ENCODE measurements at places on chromosomes 1 and 21.

DNA sequence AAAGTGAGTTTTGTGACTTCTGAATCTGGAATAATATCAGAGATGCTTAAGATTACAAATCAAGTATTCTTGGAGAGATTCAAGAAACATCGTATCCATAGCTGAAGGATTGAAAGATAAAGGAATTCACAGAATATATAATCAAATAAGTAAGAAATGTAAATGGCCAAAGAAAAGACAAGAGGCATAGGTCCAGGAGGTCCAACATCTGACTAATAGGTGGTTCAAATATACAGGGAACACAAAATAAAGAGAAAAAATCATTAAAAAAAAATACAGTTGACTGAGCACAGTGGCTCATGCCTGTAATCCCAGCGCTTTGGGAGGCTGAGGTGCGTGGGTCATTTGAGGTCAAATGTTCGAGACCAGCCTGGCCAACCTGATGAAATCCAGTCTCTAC is 6.6 kb upstream of the MIS18A start:
- DNase-seq: no peak

GRCh38 chr1:228463009-228463558 is 24.1 kb upstream of the RNF187 start:
- DNase-seq: no peak

DNA sequence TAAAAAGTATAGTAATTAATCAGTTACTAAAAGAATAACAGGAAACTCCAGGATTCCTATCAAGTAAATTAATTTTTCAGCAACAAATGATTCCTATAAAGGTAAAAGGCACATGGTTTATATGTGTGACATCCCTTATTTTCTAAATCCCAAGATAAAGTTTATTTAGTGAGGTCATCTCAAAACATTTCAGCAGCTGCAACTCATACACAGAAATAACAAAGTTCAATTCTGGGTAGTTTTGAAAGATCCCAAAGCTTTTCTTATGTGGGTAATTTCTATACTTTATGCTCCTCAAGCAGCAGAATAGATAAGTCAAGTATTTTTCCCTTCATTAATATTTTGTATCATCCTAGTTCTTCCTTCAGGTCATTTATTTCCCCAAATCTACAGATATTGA is 117.7 kb downstream of the EIF4G3 start:
- DNase-seq: no peak

GRCh38 chr1:98405581-98406074 is 255.9 kb upstream of the SNX7 start:
- no peak for DNase-seq

- DNase-seq: no peak
Measured at GRCh38 chr1:45765999-45766792, 15.7 kb upstream of the IPP start.

DNA sequence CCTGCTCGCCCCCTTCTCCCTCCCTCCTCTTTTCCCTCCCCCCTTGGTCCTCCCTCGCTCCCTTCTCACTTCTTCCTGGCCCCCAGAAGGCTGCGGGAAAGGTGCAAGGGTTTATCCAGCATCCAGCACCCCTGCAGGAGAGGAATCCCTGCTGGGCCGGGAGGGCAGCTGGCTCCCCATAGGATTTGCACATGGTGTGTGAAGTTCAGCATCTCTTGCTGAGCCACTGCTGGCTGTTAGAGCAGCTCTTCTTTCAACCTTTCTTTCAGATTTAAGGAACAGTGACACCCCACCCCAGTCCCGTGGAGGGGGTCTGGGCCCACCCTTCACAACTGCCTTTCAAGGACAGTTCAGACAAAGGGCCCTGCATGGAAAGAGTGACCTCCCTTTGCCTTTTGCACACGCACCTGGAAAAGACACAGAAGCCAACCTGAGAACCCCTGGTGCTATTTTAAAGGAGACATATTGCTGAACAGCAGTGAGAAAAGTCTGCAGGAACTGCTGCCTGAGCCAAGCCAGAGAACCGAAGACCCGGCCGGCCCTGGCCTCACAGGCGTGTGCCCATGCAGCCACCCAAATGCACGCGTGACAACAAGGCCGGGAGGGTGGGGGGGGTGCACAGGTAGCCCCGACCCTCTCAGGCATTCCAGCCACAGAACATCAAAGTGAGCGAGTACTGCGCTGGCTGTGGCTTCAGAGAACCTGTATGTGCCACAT is 66.6 kb downstream of the SLC37A1 start:
- DNase-seq: no peak

- no peak for DNase-seq
Measured at GRCh38 chr21:33037501-33037900, 11.8 kb downstream of the OLIG2 start.

DNA sequence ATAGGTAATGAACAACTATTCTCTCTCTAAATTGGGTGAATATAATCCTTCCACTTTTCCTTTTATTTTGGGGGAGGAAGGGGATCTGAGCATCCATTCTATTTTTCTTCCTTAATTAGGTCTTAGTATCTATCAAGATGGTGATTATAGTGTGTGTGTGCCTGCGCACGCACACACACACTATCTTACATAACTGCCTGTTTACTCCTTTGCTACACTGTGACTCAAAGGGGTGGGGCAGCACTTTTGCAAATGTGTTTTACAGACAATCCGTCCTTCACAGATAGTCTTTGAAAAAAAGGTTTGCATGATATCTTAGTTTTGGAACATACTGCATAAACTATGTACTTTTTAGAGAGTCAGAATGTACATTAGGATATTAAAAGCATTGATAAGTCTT is 191.5 kb downstream of the SDCCAG8 start:
- DNase-seq: no peak

DNA sequence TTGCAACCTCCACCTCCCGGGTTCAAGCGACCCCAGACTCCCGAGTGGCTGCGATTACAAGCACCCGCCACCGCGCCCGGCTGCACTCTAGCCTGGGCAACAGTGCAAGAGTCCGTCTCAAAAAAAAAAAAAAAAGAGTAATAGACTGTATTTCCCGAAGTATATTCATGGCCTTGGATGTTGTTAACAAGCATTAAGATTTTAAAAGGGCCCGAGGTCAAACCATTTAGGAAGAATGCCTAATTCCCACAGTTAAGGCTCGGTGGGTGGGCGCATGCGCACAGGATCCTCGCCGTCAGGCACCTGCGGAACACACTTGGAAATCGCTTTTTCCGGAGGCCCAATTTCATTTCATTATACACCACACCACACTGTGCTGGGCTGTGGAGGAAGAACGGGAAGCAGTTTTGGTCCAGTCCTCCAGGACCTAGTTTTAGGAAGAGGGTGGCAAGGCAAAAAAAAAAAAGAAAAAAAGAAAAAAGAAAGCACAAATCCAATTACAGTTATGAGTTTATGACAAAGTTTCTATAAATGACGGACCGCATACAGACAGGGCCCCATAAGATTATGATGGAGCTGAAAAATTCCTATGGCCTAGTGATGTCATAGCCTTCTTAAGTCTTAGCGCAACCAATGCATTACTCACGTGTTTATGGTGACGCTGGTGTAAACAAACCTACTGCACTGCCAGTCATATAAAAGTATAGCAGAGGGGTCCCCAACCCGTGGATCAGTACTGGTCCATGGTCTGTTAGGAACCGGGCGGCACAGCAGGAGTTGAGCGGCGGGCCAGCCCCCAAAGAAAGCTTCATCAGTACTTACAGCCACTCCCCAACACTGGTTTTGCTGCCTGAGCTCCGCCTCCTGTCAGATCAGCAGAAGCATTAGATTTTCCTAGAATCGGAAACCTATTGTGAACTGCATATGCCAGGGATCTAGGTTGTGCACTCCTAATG is 38.2 kb downstream of the H3-3A start:
- DNase-seq: no peak

GRCh38 chr1:35660581-35661473 is 19.5 kb upstream of the PSMB2 start:
- DNase-seq: no peak

- DNase-seq: no peak
Measured at GRCh38 chr1:98792123-98792522, 130.6 kb downstream of the SNX7 start.

DNA sequence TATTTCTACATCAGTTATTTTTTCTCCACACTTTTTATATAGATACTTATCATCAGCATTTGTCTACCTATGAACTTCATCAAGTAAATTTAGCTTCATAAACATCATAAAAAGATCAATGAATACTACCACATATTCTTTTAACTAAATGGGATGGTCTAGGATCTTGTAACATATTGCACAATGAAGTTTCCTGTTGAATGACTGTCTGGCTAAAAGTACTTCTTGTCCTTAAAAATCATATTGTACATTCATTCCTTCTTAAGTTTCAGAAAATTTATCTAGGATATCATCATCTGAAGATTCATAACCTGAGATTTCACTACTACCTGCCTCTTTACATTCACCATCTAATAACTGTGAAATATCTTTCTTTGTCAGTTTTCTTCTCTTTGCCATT is 69.0 kb downstream of the MAGI3 start:
- DNase-seq: no peak

DNA sequence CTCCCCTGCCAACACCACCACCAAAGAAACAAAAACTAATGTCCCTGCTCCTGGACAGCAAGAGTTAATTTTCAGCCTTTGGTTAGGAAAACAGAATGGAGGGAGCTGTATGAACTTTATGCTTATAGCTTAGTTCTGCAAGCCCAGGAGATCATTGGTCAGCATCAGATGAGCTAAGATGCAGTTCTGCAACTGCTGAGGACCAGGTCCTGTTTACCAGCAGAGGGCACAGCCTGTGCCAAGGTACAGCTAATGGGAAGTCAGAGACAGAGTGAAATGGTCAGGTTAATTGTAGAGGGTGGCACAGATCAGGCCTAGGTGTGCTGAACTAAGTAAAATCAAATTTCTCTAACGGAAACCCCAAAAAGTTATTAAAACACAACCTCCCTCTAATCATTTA is 161.3 kb downstream of the ROR1 start:
- DNase-seq: no peak

- DNase-seq: no peak
Measured at GRCh38 chr1:34645919-34646318, 108.9 kb upstream of the GJB5 start.

- DNase-seq: no peak
Measured at GRCh38 chr1:59143133-59143487, 153.8 kb upstream of the FGGY start.

GRCh38 chr1:8903410-8903809 is 24.9 kb upstream of the ENO1 start:
- DNase-seq: no peak

GRCh38 chr1:114770989-114771388 is 9.5 kb downstream of the SIKE1 start:
- no peak for DNase-seq

DNA sequence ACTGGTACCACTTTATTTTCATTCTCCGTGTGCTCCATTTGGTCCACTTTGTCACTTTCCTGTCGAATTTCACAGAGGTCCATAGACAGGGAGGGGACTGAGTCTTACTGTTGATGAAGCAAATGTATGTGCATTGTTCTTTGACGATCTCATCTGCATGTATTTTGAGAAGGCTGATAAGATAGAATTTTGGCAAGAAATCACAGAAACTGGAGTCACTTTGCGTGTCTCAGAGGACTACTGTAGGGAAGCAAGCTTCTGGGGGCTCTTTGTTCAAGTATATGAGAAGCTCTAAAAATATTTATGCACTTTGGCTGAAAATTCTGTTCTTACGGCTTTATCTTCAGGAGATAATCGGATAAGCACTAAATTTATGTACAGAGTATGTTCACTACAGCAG is 78.1 kb downstream of the PCBP3 start:
- DNase-seq: no peak

DNA sequence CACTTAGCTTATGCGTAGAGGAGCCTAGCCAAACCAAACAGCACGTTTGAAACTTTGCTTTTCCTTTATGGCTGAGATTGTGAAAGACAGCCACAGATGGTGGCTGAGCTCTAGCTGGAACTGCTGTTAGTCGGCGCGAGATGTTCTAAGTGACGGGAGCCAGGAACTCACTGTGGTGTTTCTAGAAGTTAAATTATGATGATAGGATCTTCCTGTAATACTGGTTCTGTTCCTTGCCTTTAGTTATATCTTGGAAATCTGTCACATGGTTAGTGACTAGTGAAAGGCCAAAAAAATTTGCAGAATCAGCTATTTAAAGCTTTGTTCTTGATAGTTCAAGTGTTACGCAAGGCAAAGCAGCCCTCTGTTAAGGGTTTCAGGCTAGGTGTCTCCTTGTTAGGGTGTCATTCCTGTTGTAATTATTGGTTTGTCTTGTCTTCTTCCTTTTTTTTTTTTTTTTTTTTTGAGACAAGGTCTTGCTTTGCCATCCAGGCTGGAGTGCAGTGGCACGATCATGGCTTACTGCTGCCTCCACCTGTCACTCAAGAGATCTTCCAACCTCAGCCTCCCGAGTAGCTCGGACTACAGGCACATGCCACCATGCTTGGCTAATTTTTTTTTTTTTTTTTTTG is 22.6 kb downstream of the AK4 start:
- DNase-seq: peak; percentile 72

DNA sequence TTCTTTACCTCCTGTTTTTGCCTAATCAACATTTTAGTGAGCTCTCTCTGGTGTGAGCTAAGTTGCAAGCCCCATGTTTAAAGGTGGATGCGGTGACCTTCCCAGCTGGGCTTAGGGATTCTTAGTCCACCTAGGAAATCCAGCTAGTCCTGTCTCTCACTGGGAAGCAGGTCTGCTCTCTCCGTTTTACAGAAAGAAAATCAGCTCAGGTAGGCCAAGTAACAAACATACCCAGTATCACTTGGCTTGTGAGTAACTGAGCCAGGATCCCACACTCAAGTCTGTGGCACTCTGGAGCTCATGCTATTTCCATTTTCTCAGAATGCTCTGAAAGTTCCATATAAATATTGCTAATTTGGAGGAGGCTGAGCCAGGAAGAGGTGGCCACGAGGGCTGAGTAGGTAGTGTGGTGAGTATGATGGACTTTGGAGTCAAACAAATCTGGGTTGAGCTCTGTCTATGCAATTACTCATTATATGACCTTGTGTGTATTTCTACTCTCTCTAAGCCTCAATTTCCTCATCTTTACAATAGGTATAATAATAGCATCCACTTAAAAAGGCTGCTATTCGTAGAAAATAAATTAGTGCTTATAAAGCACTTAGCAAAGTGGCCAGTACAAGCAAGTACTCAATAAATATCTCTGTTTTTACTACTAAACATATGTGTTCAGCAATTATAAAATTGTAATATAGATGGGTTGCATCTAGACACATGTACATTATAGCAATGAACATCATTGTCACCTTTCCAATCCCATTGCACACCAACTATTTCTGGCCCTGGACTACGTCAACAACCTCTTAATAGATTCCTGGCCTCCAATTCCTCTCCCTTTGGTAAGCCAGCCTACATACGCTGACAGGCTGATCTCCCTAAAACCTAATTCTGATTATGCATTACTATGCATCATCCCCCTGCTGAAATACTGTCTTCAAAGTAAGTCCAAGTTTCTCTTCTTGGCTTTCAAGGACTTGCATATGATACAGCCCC is 32.7 kb upstream of the DHCR24 start:
- no peak for DNase-seq

GRCh38 chr1:232662910-232663309 is 33.0 kb upstream of the SIPA1L2 start:
- no peak for DNase-seq

- DNase-seq: no peak
Measured at GRCh38 chr1:29630756-29631155, 394.4 kb downstream of the PTPRU start.

DNA sequence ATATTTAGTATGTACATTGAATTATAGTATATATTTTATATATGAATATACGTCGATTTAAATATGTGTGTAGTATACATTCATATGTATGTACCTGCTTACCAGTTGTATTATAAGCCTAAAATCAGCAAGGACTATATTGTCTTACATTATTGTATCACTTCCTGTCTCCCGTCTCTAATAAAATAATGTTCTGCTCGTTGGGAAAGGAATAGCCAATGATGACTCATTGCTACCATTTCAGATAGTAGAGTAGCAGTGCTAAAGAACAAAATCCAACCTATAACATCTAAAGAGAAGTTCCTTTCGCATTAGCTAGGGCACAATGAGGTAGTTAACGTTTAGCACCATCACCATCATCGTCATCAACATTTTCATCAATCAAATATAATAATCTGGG is 39.9 kb upstream of the SMYD2 start:
- DNase-seq: no peak

All from NCI-H1694 (cell line).